ENCODE measurements at places on chromosomes 11 and 22.

DNA sequence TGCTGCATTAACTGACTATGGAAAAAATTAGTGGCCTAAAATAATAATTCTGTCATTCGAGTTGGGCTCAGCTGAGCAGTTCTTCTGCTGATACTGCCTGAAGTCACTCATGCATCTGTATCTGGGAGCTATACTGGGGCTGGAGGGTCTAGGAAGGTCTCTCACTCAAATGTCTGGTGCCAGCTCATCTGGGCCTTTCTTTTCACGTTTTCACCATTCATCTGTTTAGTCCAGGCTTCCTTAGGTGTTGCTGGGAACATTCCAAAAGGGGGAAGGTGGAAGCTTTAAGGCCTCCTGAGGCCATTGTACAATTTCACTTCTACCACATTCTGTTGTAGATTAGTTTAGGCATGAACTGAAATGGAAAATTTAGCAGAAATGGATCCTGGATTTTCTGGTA, 28.0 kb downstream of the YAP1 start:
- DNase-seq: no peak

GRCh38 chr11:36132940-36133339, 156.3 kb downstream of the COMMD9 start:
- DNase-seq: no peak

- no peak for DNase-seq
Observed at GRCh38 chr11:133966172-133966651, 9.4 kb upstream of the IGSF9B start.

DNA sequence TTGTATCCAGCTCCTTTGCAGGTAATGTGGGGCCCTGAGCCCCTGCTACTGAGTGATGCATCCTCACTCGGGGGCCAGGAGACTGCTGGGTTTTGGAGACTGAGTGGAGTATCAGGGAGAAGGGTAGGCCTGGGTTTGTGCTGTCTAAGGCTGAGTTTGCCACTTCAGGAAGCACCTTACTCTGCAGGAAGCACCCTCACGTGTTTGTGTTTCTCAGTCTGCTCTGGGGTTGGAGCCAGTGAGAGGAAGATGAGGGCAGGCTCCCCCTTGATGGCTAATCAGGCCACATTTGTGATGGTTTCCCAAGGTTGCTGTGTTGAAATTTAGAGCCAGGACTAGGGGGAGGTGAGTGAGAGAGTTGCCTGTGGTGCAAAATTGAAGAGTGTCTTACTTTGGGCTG, 13.7 kb upstream of the THY1 start:
- DNase-seq: no peak

DNA sequence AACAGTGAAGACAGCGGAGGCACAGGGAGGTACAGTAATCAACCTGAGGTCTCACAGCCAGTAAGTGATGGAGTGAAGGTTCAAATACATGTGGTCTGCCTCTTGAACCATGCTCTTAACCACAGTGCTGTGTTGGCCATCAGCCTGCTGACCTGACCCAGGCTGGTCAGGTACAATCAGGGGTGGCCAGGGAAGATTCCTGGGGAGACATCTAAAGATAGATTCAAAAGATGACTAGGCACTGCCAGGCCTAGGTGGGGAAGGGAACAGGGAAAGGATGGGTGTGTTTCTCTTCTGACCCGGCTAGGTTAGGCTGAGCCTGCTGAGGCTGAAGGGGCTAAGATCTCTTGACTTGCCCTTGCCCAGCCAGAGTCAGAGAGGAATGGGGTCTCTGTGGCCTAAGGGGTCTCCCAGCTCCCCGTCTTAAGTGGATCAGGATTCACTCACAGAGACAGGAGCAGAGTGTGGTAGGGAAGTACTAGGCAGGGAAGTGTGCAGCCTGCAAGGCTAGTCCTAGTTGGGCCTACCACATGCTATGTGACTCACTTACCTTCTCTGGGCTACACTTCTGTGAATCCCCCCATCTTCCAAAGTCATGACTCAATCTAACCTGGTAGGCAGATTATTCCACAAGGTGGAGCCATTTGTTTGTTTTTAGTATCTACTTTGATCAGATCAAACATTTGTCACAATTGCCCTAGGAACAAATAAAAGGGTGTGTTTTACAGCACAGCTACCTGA, 10.4 kb upstream of the SREBF2 start:
- DNase-seq: peak; percentile 78

DNA sequence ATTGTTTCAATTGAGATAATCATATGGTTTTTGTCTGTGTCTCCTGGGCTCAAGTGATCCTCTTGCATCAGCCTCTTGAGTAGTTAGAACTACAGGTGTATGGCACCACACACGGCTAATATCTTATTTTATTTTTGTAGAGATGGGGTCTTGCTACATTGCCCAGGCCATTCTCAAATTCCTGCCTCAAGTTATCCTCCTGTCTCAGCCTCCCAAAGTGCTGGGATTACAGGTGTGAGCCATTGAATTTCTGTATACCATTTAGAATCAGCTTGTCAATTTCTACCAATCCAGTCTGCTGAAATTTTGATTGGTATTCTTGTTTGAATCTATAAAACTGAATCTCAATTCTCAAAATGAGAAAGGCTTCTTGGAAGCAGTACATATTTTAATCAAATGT, 10.4 kb upstream of the KAT5 start:
- DNase-seq: no peak

- DNase-seq: peak; percentile 36
Observed at GRCh38 chr22:28123989-28124766, 205.1 kb upstream of the PITPNB start.

DNA sequence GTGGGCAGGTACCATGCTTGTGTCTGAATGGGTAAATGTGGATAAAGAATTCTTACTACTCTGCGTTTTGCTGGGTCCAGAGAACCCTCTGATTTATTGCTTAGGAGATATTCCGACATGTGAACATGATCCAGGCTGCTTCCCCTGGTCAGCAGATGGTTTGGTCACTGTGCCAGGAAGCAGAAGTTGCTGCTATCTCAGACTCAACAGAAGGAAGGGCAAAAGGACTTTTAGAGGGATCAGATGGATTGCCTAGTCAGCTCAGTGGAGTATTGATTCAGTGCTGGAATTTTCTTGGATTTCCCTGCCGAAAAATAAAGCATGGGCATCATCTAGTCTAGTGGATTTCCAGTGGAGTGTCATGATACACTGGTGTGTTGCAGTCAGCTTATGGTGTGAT, 440.1 kb downstream of the NTM start:
- DNase-seq: no peak

DNA sequence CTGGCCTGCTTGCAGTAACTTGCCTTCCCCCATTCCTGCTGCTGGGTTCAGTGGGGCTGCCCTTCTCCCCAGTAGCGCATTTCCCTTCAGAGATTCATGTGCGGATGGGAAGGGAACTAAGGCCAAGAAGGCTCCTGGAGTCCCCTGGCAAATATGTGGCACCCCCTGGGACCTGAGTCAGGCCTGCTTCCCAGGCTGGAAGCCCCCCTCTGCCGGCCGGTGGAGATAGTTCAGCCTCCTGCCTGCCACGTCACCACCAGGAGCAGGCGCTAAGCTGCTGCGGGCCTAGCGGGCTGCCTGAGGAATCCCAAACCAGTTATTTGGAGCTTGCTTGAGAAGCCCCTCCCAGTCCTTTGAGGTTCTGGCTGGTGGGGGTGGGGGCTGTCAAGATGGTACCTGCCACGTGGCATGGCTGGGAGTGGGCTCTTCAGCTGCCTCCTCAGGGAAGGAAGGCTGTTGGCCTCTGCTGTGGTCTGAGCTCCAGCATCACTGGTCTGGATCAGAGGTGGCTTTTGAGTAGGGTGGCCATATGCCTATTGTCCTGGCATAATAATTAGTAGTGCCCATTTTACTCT, 2.0 kb downstream of the SERPINH1 start:
- DNase-seq: peak; percentile 94

- no peak for DNase-seq
Observed at GRCh38 chr11:57364851-57365660, 15.9 kb downstream of the PRG3 start.

DNA sequence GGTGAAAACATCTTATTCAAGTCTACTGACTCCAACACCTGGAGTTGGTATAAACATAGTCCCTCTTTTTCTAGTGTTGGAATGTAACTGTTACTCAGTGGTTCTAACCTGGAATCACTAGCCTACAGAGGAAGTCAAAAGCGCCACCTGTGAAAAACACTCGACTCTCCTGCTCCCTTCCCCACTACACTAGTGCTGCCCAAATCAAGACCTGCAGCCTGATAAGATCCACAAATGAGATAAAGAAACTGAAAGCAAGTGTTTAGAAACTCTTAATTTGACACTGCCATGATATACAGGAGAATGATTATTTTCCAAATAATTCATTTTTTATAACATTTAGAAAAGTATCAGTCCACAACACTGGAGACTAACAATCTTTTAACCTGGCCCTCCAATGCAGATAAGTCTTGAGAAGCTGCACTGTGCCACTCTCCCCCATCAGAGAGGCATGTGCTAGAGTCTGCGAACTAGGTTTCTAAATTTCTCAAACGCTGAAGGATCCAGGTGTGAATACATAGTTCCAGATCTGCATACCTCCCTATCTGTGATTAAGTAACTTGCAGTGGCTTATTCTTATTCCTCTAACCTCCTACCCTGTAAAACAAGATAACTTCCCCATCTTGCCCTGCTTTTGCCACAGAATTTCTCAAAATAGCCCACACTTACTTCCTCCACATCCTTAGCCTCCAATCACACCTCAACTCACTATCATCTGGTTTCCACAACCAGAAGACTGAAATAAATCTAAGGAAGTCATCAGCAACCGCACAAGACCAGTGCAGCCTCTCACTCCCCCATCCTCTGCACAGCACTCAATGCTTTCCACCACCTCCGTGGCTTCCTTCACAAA, 88.1 kb downstream of the RRAS2 start:
- DNase-seq: no peak

DNA sequence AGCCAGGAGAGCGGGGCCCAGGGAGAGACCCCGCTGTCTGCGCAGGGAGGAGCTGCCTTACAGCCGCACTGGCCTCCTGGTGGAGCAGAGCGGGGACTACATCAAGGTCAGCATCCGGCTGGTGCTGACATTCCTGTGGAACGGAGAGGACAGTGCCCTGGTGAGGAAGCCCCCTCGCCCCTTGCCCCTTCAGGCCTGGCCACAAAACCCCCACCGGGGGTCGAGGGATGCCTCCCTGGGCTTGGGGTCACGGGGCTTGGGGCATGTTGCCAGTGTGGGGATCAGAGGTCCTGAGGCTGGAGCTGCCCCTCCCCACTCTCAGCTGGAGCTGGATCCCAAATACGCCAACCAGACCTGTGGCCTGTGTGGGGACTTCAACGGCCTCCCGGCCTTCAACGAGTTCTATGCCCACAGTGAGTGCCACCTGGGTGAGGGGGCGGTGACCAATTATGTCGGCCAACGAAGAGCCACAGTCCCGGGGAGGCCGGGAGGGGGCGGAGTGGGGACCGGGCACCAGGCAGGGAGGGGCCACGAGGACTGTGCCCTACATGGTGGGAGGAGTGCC, 4.2 kb downstream of the MUC5B start:
- no peak for DNase-seq

GRCh38 chr11:123560006-123560405, 94.4 kb downstream of the SCN3B start:
- peak; percentile 74 for DNase-seq

Measured in fibroblast of skin of right quadriceps (primary cell).